ENCODE measurements at places on chromosomes 7 and 10.

- peak; percentile 99 for DNase-seq
Measured at GRCh38 chr7:105776068-105776790, 100.2 kb downstream of the ATXN7L1 start.

- no peak for DNase-seq
Measured at GRCh38 chr7:123945938-123946337, 20.9 kb downstream of the SPAM1 start.

DNA sequence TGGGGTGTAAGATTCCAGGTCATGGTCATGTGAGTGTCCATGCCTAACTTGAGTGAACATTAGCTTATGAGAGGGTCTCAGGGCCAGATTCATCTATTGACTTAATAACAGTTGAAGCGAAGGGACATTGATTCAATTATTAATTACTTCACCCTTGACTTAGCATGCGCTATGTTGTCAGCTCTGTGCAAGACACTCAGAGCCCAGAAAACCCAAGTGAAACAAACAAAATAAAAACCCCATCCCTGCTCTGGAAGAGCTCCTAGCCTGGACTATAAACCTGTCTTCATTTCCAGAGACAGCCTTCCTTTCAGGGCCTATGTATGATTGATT lies 66.0 kb upstream of the TNS3 start:
- DNase-seq = no peak

DNA sequence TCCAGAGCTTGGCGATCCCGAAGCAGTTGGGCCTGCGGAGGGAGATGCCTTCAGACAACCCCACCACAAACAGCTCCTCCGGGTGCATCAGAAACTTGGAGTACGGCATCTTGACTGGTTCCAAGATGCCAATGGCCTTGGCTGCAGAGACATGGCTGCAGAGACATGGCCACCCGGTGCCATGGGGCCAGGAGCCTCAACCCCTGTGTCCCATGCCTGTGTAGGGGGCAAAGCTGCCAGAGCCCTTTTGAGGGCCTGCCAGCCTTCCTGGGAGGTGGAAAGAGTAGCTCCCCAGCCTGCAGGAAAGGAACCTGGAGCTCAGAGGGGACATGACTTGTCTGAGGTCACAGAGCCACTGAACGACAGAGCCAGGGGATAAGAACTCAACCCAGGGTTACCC lies 83.5 kb downstream of the RABGEF1 start:
- no peak for DNase-seq

DNA sequence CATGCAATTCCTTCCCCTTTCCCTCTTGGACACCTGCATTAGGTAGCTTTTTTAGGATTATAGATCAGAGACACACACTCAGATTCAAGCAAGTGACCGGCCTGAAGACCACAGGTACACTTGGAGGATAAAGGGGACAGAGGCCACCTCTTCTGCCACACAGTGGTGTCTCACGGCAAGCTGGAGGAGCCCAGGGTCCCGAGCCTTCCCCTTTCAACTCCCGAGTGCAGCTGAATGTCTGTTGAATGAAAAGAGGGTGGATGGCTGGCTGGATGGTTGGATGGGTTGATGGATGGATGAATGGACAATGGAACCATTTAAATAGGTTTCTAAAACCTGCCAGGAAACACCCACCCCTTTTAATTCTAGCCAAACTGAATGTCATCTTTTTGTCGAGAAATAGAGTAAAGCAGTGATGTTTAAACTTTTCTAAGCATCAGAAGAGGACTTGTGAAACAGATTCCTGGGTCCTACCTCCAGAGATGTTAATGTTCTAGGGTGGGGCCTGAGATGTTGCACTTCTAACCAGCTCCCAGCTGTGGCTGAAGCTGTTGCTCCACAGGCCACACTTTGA lies 49.2 kb upstream of the ZMIZ1 start:
- no peak for DNase-seq

- DNase-seq = no peak
Measured at GRCh38 chr7:73431041-73431835, 2.3 kb upstream of the FZD9 start.

GRCh38 chr10:78337646-78338391 lies 304.2 kb downstream of the RPS24 start:
- peak; percentile 8 for DNase-seq

GRCh38 chr7:143454091-143454680 lies 10.9 kb downstream of the TAS2R60 start:
- DNase-seq = no peak

- no peak for DNase-seq
Measured at GRCh38 chr7:55651057-55651456, 78.8 kb upstream of the VOPP1 start.

GRCh38 chr7:128755075-128755818 lies 16.1 kb downstream of the CALU start:
- no peak for DNase-seq

GRCh38 chr10:113021268-113022040 lies 71.4 kb downstream of the TCF7L2 start:
- no peak for DNase-seq

GRCh38 chr7:106794276-106795083 lies 70.6 kb upstream of the PIK3CG start:
- no peak for DNase-seq

DNA sequence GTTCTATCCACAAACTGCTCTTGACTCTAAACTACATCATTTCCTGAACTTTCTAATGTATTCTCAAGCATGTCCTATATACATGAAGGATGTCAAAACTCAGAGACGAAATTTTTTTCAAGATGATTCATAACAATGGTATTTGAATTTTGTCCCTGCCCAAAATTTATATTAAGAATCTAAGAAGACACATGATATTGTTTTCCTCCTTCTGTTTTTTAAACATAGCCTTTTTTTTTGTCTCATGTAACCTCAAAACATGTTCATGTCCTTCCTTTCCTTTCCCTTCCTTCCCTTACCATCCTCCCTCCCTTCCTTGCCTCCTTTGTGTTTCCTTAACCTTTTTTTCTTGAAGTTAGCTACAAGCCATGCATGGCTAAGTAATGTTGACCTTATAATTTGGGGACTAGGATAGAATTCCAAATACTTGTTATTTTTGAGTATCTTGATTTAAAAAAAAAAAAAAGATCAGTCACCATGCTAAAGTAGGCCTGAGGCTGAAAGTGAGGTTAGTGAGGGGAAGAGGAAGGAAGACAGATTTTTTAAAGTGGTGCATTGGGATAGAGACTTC lies 163.0 kb downstream of the SUGCT start:
- peak; percentile 61 for DNase-seq

GRCh38 chr10:129126982-129127381 lies 340.1 kb upstream of the MGMT start:
- no peak for DNase-seq

DNA sequence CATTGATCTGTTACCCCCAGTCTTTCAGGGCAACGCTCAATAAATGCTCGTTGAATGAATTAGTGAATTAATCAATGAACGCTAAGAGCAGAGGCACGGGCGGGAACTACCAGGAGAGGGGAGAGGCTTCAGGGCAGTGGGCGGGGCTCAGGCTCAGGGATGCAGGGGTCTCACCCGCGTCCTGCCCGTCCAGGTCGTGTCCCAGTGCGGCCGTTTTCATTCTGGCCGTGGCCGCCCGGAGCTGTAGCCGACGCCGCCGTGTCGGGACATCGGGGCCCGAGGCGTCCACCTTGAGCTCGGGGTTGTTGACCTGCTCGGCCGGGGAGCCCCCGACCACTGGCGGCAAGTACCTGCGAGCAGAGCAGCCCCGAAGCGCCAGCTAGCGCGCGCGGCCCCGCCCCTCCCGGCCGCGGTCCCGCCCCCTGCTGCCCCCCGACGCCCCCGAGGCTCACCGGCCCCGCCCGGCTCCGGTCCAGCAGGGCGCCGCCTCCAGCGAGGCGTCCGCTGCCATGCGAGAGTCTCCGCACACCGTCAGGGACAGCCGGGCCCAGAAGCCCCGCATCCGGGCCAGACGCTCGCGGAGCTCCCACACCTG lies 2.8 kb upstream of the GAL3ST4 start:
- no peak for DNase-seq

DNA sequence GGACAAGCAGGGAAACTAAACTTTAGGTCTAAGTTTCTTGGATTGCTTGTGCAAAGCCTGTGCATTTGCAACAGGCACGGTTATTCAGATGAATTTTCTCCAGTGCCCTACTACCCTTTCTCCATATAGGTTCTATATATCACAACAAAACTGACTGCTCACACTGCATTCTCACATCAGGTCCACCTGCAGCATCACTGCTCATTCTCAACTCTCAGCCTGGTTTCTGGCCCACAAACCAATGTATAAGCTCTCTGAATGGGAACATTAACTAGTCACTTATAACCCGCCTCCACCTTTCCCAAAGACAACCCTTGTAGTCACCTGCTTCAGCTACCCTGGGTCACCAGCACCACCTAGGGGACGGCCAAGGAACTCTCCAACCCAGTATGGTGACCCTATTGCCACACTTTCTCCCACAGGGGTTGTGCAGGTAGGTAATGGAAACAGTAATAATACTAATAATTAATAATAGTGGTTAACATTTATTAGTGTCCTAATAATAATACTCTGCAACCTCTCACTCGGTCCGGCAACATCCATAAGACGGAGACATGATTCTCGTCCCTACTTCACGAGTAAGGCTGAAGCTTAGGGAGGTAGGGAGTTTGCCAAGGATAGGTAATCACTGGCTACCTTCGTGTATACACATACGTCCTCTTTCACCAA lies 97.3 kb downstream of the CLEC2L start:
- DNase-seq = peak; percentile 37

DNA sequence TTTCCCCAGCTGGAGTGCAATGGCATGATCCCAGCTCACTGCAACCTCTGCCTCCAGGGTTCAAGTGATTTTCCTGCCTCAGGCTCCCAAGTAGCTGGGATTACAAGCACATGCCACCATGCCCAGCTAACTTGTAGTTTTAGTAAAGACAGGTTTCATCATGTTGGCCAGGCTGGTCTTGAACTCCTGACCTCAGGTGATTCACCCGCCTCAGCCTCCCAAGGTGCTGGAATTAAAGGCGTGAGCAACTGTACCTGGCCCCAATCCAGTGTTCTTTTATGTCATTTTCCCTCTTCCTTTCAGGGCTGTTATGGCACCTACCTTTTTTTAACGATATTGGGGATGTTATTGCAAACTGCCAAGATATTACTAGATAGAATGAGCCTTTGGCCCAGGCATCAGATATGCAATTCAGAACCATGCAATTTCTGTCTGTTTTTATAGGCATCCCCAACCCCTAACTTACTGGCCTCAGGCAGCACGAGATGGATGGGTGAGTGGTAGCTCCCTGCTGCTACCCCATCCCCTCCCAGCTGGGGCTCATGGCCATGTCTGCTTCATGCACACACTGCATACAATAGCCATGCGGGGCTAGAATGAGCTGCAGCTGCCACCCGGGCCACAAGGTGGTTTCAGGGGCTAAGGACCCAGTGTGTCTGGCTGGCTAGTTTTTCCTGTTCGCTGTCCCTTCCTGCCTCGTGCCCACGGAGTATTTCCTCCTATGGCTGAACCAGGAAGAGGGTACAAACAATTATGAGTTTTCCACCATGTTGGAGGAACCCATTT lies 1080.1 kb upstream of the SORCS1 start:
- DNase-seq = no peak

DNA sequence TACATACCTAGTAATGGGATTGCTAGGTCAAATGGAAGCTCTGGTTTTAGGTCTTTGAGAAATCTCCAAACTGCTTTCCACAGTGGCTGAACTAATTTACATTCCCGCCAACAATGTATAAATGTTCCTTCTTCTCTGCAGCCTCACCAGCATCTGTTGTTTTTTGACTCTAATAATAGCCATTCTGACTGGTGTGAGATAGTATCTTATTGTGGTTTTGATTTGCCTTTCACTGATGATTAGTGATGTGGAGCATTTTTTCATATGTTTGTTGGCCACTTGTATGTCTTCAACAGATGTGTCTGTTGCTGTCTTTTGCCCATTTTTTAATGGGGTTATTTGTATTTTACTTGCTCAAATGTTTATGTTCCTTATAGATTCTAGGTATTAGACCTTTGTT lies 675.5 kb downstream of the SUGCT start:
- no peak for DNase-seq

- DNase-seq = no peak
Measured at GRCh38 chr10:121594623-121595350, 3.5 kb downstream of the FGFR2 start.

DNA sequence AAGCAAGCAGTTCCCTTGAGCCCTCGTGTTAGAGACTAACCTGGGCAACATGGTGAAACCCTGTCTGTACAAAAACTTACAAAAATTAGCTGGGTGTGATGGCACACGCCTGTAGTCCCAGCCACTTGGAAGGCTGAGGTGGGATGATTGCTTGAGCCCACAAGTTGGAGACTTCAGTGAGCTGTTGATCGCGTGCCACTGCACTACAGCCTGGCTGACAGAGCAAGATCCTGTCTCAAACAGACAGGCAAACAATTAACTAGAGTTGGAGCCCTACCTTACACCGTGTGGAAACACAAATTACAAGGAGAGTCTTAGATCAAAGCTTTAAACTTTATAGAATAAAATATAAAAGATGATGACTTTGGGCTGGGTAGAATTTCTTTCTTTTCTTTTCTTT lies 219.5 kb downstream of the CUX1 start:
- no peak for DNase-seq

- DNase-seq = no peak
Measured at GRCh38 chr10:34778237-34778636, 36.9 kb downstream of the PARD3 start.

DNA sequence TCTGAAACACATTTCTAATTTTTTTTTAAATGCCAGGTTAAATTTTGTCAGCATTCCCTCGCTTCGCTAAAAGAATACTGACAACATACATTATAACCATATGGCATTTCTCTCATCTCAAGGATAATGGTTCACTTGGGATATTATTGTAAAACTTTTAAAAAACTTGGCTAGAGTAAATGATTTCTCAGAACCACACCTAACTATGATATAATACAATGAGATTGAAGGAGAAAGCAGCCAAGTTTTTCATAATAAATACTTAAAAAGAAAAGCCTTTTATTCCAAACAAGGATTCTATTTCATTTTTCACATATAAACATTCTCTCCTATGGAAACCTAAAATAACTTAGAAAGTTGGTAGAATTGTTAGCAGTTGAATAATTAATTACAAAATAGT lies 413.9 kb downstream of the HGF start:
- DNase-seq = no peak

GRCh38 chr10:86673827-86674581 lies 5.7 kb downstream of the LDB3 start:
- no peak for DNase-seq

DNA sequence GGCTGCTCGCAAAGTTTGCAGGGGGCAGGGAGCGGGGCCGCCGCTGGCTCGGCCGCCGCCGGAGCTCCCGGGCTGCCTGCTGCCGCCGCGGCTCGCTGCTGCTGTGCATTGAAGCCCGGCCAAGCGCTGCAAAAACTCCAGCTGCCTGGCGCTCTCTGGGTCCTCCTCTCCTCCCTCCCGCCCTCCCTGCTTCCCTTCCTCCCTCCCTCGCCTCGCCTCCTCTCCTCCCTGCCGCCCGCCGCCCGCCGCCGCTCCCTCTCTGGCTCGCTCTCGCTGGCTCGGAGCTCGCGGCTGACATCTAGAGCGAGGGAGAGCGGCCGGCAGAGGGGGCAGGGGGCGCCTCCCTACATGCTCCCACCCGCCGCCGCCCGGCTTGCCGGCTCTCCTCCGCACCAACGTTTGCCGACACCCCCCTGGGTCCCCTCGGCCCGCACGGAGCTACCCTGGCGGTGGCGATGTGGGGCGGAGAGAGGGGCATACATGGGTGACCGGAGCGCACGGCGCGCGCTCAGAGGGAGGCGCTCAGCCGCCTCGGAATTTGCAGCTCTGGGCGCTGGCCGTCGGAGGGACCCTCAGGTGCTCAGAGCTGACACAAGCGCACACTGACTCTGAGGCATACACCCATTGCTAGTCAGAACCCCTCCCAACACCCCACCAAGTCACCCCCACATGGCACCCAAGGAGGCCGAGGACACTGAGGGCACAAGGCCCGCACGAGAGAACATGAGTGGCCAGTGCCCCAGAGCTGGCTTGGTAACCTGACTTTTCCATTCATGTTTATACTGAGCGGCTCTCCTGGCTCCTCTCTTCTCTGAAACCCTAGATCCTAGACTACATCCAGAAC lies 1.2 kb upstream of the PLXNA4 start:
- DNase-seq = no peak
